Stimulated activated CD4-positive, alpha-beta T cell treated with anti-CD3 and anti-CD28 coated beads, Interleukin-15, amount 100 ng/mL, for 1 hour (primary cell): ENCODE measurements at places on chromosomes 13 and 19.
A peak's percentile ranks its signal among the peaks of the same experiment; 100 is the strongest.

- DNase-seq: no peak
These were observed 16.6 kb downstream of the POU4F1 start for GRCh38 chr13:78586706-78587105.

GRCh38 chr13:40439928-40440327 lies 226.5 kb downstream of the FOXO1 start:
- no peak for DNase-seq

GRCh38 chr19:46423188-46423587 lies 5.5 kb downstream of the PNMA8C start:
- no peak for DNase-seq

- no peak for DNase-seq
These were observed 131.2 kb upstream of the RNF113B start for GRCh38 chr13:98308086-98308911.

DNA sequence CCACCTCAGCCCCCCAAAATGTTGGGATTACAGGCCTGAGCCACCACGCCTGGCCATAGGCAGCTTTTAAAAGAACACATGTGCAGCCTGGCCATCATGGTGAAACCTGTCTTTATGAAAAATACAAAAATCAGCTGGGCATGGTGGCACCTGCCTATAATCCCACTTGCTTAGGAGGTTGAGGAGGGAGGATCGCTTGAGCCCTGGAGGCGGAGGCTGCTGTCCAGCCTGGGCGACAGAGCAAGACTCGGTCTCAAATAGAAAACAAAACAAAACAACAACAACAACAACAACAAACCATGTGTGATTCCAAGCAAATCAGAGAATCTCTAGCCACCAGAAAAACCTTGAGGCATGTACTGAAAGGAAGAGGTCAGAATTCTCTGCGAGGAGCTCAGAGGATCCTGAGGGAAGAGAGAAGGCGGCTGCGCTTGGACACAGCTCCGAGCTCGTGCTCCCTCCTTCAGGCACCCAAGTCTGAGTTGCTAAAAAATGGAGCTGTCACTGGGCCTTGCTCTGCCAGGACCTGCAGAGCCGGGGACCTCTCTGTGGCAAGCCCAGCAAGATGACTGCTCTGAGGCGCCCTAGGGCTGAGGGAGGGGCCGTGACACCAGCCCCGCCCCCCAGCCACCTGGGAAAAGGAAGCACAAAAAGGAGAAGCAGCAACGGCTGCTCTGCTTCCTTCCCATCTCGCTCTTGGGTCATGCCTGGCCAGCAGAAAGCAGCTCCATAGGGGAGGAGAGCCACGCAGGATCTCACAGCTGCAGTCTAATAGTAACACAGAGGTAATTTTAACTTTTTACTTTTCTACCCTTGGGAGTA lies at the start of gene ARL11:
Gene ARL11, plus strand, starts transcription at position 677 of the 822 bp plus-strand sequence. CDS start 1,941 bp downstream, outside the sequence.
- DNase-seq: peak; percentile 38

GRCh38 chr19:39046037-39046821 lies 13.9 kb upstream of the FBXO27 start:
- DNase-seq: no peak

DNA sequence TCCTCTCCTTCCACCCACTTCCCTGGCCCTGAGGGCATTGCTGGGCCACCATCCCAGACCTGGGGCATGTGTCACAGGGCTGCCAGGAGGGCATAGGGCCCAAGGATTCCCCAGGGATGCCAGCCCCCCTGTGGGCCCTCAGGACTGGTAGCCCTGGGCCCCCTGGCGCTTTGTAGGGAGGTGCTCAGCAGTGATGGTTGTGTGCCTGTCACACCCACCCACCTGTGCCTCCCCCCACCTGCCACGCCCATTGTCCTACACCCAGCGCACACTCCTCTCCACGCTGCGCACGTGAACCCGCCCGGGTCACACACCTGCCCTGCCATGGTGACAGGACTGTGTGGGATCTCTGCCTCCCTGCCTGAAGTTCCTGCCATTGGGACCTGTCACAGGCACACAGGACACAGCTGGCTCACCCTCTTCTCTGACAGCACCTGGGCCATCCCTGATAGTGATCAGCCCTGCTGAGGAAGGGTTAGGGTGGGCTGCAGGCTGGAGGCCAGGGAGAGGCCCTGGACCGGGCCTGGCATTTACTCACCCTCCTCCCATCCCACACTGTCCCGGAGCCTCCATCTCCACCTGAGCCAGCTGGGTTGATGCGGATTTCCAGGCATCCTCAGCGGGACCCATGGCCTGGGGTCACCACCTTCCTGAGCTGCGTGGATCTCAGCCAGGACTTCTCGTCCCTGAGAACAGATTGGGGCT lies 23.9 kb downstream of the WTIP start:
- DNase-seq: no peak

GRCh38 chr19:41449079-41449864 lies 6.3 kb downstream of the ERICH4 start:
- peak; percentile 56 for DNase-seq

- no peak for DNase-seq
These were observed 242.9 kb upstream of the DACH1 start for GRCh38 chr13:72109863-72110262.

DNA sequence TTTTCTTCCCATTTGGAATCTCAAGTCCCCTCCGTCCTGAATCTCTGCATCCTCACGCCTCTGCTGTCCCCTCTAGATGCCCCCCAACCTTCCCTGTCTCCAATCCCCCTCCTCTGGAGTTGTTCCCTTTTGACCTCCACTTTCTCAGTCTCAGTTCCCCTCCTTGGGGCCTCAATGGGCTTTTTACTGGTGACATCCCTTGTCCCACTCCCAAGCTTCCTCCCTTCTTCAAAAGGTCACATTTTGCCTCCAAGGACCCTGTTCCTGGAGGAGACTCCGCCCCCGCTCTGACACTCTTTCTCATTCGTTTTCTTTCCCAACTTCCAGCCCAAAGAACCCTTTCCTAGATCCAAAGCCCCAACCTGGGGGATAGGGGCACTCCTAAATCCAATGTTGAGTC lies 1.0 kb downstream of the AP2S1 start:
- DNase-seq: no peak

- no peak for DNase-seq
These were observed 369.9 kb downstream of the KLF5 start for GRCh38 chr13:73428706-73429105.

- DNase-seq: no peak
These were observed 1761.5 kb downstream of the PCDH9 start for GRCh38 chr13:65468628-65469027.

- DNase-seq: no peak
These were observed 20.6 kb downstream of the PBX4 start for GRCh38 chr19:19597809-19598306.

GRCh38 chr13:51833980-51834379 lies 11.0 kb downstream of the TMEM272 start:
- DNase-seq: no peak

GRCh38 chr13:96252903-96253302 lies 163.0 kb downstream of the HS6ST3 start:
- DNase-seq: no peak

DNA sequence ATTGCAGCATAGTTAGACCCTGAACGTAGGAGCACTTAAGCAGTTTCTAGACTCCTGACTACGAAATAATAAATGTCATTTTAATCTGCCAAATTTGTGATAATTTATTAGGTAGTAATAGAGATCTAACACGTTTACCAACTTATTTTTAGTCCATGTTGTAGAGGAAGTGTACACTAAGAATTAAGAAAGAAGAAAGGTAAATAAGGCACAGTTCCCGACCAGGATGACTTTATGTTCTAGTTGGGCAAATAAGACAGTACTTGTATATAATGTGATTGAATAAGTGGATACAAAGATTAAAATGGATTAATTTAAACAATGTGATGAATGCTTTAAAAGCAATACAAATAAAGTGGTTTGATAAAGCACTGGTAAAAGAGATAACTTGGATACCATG lies 1306.2 kb upstream of the PCDH20 start:
- DNase-seq: no peak

GRCh38 chr13:80830431-80830830 lies 489.5 kb upstream of the SPRY2 start:
- DNase-seq: no peak

DNA sequence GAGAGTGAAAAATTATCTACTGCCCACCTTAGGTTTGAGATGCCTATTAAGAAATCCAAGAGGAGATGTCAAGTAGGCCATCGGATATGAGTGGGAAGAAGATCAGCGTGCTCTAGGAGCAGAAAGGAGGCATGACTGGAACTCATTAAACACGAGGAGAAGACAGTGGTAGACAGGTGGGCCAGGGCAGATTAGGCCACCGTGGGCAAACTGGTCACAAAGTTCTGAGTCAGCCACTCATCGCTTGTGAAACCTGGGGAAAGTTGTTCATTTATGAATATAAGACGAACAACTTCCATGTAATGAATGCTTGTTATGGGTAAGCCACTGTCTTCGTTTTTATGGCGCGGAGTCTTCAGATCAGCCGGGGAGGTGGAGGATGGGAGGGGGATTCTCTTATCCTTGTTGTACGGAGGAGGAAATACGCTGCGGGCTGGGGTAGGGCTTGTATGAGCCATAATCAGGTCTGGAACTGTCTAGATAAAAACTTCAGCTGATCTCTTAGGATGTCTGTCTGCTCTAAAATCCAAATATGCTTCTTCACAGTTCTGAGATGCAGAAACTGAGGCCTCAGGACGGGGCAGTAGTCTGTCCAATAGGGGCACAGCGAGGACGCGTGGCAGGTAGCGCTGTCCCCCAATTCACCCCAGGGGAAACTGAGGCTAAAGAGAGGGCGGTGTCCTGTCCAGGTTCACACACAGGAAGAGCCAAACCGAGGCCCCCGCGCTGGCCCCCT lies 1.1 kb upstream of the ZNF444 start:
- no peak for DNase-seq

- no peak for DNase-seq
These were observed 11.2 kb downstream of the ARHGAP33 start for GRCh38 chr19:35786299-35787160.

GRCh38 chr19:1028062-1028926 lies 1.9 kb downstream of the CNN2 start:
- no peak for DNase-seq

DNA sequence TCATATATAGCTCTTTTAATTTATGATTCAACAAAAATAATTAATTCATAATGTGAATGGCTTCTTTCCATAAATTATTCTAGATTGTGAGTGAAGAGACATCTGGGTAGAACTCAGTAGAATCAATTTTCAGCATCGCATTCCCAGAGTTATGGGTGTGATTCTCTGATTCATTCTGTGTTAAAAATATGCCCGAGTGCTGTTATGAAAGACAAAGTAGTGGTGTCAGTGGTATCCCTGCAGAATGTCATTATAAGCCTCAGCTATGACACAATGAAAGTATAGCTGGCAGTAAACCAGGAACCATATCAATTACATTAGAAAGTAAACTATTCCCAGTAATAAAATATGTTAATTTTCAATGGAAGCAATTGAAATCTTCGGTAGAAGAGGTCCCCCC lies 480.5 kb upstream of the SLITRK1 start:
- DNase-seq: no peak

GRCh38 chr13:93848247-93848646 lies 621.6 kb downstream of the GPC6 start:
- DNase-seq: no peak

- no peak for DNase-seq
These were observed 236.3 kb downstream of the SLC7A1 start for GRCh38 chr13:29359181-29359580.

DNA sequence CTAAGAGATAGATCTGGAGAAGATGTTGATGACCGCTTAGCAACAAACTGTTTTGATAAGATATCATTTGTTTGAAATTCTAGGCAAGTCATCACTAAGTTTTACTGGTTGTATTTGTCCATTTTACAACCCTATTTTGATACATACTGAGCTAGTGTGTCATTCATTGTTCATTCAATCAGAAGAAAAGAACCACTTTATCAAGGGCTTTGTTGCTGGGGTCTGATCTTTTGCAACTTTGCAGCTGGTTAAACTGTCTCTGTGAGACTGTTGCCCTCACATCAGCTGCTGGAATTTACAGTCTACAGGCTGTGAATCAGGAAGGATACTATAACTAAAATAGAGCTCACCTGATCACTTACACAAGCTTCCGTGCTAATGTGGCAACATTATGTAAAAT lies 290.5 kb downstream of the RFC3 start:
- no peak for DNase-seq

GRCh38 chr13:25588336-25589060 lies 216.7 kb downstream of the ATP8A2 start:
- DNase-seq: no peak
